MM.1S (cell line): ENCODE measurements at places on chromosomes 16 and 17.

DNA sequence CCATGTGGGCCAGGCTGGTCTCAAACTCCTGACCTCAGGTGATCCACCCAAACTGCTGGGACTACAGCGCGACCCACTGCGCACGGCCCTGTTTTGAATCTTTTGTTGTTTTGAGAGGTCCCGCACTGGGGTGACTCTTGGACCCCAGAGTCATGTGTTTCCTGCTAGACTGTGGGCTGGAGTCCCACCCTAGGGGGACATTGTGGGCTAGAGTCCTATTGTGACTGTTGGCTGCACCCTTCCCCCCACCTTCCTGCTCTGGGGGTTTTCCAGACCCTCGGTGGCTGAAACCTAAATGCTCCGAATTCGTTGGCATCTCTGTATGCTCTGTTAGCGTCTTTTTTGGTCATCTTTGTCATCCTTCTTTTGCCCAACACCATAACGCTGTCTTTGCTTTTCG, 16.0 kb downstream of the NUPR1 start:
- no peak for DNase-seq
- H3K27me3 ChIP-seq = no peaks in the 10 kb centered on the region

DNA sequence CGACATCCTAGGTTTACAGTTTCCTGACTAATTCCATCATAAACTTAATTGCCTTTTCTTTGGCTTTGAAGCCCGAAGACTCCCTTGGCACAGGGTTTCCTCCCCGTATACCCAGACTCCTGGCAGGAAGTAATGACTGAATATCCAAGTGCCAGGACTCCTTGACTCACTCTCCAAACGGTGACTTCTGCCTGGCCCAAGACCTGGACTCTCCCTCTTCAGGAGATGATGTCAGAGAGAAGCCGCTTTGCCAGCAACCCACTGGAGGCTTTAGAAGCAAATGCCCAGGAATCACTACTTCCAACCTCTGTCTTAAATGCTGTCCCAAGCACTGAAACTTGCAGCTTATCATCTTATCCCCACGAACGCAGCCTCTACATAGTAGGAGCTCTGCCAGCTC, 146.5 kb downstream of the RGS9 start:
- H3K36me3 ChIP-seq = no peaks in the 10 kb centered on the region
- no peaks in the 10 kb centered on the region for H3K27me3 ChIP-seq
- H3K4me3 ChIP-seq = no peak overlapping the region
- no peak overlapping the region for H3K27ac ChIP-seq
- no peaks in the 10 kb centered on the region for H3K4me1 ChIP-seq

- H3K27ac ChIP-seq = no peak overlapping the region
- H3K4me1 ChIP-seq = no peaks in the 10 kb centered on the region
- H3K27me3 ChIP-seq = no peaks in the 10 kb centered on the region
- H3K36me3 ChIP-seq = no peaks in the 10 kb centered on the region
- H3K4me3 ChIP-seq = no peak overlapping the region
Observed at GRCh38 chr16:78869492-78869891, 731.0 kb downstream of the MAF start.

DNA sequence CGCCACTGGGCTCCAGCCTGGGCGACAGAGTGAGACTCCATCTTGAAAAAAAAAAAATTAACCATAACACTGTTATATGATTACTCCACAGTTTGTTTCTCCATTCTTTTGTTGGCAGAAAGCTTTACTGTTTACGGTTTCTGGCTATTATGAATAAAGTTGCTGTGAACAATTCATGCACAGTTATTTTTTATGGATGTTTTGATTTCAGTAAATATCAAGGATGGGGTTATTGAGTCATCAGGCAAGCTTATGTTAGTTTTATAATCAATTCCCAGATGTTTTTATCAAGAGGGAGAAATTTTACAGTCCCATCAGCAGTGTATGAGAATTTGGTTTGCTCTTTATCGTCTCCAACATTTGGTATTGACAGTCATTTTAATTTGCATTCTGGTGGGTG, 67.9 kb downstream of the TAOK1 start:
- H3K4me3 ChIP-seq = no peak overlapping the region
- H3K27ac ChIP-seq = no peak overlapping the region
- DNase-seq = no peak
- no peaks in the 10 kb centered on the region for H3K27me3 ChIP-seq
- H3K4me1 ChIP-seq = no peaks in the 10 kb centered on the region

DNA sequence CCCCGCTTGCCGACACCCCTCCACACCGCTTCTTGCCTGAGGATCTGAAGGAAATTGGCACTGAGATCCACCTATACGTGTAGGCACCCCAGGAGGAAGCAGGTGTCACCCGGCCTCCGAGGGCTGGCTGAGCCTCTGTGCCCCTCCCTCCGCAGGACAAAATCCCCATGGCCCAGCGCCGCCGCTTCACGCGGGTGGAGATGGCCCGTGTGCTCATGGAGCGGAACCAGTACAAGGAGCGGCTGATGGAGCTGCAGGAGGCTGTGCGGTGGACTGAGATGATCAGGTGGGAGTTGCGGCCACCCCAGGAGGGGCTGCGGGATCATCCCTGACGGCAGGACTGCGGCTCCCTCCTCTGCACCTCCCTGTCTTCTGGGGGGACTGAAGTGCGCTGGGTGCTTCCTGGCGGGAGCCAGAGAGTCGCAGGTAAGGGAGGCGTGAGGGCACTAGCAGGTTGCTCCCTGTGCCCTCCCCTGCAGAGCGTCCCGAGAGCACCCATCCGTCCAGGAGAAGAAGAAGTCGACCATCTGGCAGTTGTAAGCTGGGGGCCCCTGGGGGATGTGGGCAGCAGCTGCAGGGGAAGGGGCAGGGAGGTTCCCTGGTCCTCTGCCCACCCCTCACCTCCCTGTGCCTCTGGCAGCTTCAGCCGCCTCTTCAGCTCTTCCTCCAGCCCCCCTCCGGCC, 9.0 kb downstream of the NME3 start:
- H3K4me1 ChIP-seq = no peaks in the 10 kb centered on the region
- no peaks in the 10 kb centered on the region for H3K27me3 ChIP-seq
- DNase-seq = no peak
- no peaks in the 10 kb centered on the region for H3K36me3 ChIP-seq

GRCh38 chr17:40696651-40697072, 6.9 kb downstream of the KRT24 start:
- no peaks in the 10 kb centered on the region for H3K36me3 ChIP-seq
- no peaks in the 10 kb centered on the region for H3K4me1 ChIP-seq
- no peaks in the 10 kb centered on the region for H3K27me3 ChIP-seq
- no peak overlapping the region for H3K4me3 ChIP-seq
- no peak for DNase-seq

- peaks cover 65% of the 10 kb centered on the region for H3K27me3 ChIP-seq
- no peak for DNase-seq
- H3K4me1 ChIP-seq = no peaks in the 10 kb centered on the region
- no peak overlapping the region for H3K4me3 ChIP-seq
- no peak overlapping the region for H3K27ac ChIP-seq
Observed at GRCh38 chr16:85353839-85354685, 241.8 kb upstream of the CIBAR2 start.

DNA sequence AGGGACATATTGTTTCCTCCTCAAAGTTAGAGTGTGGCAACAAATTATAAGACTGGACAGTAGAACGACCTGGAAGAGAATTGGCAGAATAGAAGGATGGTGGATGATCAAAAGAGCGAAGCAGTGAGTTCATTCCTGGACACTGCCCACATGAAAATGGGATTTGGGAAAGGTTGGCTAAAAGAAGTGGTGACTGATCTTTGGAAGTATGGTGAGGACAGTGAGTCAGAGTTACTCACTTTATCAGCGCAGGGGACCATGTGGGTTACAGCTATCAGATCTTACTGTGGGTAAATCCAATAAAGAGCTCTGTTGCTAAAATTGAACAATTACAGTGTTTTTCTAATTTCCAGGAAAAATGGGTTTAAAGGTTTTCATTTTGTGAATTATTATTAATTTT, 2.7 kb upstream of the TANC2 start:
- H3K27ac ChIP-seq = no peak overlapping the region
- H3K36me3 ChIP-seq = no peaks in the 10 kb centered on the region
- H3K27me3 ChIP-seq = peaks cover 6% of the 10 kb centered on the region
- no peak overlapping the region for H3K4me3 ChIP-seq

DNA sequence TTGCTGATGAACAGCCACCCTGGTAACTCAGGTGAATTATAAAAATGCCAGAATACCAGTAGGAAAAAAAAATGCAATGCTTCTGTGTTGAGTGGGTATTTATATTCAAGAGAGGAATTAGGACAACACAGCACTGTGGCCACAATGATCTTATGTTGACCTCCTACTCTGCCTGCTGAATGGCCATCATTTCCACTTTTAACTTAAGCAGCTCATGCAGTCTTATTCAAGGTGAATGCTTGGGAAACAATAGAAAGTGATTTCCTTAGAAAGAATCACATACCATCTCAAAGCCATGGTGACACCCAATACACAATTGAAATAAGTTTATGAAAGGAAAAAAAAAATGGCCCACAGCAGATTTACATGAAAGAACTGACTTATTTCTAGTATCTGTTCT, 224.0 kb downstream of the CDH8 start:
- H3K4me3 ChIP-seq = no peak overlapping the region
- H3K36me3 ChIP-seq = no peaks in the 10 kb centered on the region
- no peak overlapping the region for H3K27ac ChIP-seq
- no peaks in the 10 kb centered on the region for H3K27me3 ChIP-seq
- DNase-seq = no peak

DNA sequence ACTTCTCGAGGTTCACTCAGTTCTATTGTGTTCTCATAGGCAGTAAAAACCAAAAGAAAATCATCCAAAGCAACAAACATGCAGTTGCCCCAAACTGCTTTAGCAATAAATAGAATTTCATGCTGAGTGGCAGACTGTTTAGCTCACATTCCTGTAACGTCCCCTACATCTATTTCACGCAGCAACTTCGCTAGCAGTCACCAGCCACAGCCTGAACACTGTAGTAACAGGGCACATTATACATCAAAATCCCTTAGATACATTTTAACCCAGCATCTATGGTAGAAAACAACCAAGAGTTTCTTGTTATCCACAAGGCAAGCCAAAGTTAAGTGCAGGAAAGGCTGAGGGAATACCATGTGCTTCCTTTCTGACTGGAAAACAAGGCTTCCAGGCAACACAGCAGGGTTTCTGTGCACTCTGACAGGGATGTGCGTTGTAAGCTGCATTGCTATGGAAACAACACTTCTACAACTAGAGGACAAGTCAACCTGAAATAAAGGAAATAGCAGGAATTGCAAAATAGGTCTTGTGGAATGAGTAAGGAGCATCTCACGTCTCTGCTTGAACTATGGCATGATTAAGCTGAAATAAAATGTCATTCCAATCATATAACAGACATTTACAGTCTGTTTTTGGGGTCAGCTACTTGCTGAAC, 55.4 kb downstream of the CFDP1 start:
- no peaks in the 10 kb centered on the region for H3K36me3 ChIP-seq
- peaks cover 14% of the 10 kb centered on the region; the same call in 1 of the 2 replicates for H3K4me1 ChIP-seq
- H3K27me3 ChIP-seq = no peaks in the 10 kb centered on the region
- no peak for DNase-seq
- H3K4me3 ChIP-seq = no peak overlapping the region
- no peak overlapping the region for H3K27ac ChIP-seq

DNA sequence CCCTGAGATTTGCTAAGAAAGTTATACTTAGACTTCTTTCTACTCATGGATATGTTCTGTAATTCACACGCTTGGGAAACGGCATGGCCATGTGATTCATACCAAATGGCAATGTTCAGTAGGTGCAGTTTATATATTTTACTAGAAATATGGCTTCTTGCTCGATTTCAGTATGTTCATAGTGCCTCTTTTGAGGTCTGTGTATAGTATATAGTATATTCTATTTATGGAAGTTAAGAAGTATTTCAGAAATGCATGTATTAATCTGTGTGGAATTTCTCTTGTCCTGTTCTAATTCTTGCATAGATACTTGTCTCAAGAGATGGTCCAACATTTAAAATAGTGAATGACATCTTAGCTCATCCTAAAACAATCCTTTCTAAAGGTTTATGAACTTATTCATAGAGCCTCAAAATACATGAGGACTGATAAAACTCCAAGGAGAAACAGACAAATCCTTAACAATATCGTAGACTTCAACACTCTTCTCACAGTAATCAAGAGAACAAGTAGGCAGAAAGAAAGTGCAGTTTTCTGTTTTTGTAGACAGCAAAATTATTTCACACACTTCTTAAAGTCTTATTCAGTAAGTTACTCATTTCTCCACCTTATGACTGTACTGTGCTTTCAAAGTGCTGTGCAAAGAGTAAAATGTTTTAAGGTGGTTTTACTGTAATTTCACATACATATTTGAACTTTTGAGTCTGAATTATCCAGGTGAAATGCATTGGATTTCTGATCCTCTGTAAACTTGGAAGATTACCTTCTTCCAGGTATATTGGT, 11.1 kb downstream of the BPTF start:
- H3K27me3 ChIP-seq = no peaks in the 10 kb centered on the region
- H3K36me3 ChIP-seq = no peaks in the 10 kb centered on the region

DNA sequence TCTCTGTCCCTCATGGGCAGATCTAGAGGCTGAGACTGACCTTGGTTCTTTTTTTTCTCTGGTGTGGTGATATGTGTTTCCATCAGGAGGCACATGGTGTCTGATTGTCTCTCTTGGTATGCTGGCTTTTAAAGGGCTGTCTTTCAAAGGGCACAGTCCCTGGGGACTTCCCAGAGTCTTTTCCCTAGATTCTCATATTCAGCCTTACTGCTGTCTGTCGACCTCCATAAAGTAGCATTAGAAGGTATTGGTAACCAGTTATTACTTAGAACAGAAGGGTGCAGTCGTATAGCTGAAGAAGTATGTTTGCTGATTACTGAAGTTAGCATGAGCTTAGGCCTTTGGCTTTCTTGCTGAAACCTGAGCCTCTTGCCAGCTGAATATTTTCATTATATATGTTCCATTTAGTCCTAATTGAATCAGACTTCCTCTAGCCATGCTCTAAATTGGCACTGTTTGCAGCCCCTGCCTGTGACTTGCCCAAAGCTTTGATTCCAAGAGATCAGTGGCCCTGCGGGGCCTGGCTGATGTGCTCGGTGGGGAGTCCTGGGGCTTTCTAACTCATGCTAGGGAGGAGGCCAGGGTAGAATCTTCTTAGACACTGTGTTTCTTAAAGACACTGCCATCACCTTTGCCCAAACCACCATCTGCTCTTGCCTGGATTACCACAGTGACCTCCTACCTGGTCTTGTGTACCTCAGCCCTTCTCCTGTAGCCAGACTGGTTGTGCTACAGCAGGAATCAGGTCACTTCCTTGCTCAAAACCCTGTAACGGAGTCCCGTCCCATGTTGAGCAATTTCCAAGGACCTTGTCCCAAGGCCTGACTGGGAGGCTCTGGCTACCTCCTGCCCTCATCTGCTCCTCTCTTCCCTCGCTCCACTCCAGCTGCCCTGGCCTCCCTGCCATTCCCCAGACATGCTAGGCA, 71.5 kb downstream of the WWP2 start:
- H3K4me3 ChIP-seq = no peak overlapping the region
- H3K36me3 ChIP-seq = no peaks in the 10 kb centered on the region
- no peaks in the 10 kb centered on the region for H3K27me3 ChIP-seq
- H3K4me1 ChIP-seq = no peaks in the 10 kb centered on the region; the same call in 1 of the 2 replicates
- DNase-seq = no peak

- no peak overlapping the region for H3K27ac ChIP-seq
- no peaks in the 10 kb centered on the region for H3K36me3 ChIP-seq
- H3K4me3 ChIP-seq = no peak overlapping the region
- no peaks in the 10 kb centered on the region for H3K27me3 ChIP-seq
Observed at GRCh38 chr16:61937646-61938045, 98.6 kb downstream of the CDH8 start.
